IMR-90 (cell line): ENCODE measurements at places on chromosomes 1 and 21.

- DNase-seq: no peak
Measured at GRCh38 chr1:66444438-66445265, 89.3 kb upstream of the SGIP1 start.

DNA sequence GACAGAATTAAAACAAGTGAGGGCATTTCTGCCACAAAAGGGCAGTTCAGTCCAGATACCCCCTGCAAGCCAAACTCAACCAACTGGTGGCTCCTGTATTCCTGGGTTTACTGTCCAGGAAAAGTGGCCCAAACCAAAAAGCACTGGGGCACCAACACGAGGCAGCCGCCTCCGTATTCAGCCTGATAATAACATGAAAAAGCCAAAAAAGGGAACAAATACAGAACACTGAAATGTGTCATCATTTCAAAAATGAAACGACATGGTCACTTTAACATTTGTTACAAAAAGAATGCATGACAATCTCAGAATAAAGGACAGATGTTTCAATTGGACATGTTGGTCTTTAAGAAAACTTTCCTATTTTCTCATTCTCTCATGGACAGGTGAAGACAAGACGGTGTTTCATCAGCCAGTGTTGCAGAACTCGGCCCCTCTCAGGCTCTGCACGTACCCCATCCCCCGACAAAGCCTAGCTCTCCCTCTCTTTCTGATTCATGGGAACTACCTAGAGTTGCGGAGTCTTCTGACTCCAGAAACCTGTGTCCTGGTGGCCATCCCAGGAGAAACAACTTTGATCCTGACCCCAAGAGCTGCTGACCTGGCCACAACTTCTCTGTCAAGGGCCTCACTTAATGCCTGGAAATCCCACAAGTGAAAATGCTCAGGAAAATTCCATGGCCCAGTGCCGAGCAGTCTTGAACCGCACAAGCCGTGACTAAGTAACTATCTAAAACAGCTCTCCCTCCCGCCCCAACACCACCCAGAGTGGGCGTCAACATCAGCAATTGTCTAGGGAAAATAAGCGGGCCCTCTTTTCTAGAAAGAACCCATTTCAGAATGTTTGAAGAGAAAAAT lies 27.1 kb downstream of the ZBTB17 start:
- DNase-seq: peak; percentile 95

DNA sequence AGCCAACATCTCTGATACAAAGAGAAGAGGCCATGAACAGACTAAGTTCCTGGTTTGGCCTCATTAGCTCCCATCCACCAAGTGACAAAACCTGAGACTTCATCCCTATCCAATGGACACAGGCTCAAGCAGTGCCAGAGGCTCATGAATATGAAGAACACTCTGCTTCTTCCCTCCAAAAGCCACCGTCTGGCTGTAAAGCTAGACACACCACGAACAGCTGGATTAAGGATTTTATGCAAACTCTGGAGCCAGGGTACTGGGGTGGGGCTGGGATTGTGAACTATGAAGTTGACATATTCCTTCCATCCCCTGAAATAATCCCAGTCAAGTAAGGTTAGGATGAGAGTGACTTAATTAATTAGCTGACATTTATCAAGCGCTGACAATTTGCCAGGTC lies 139.4 kb downstream of the CSMD2 start:
- no peak for DNase-seq

- peak; percentile 97 for DNase-seq
Measured at GRCh38 chr1:153565529-153566374, at the start of gene S100A2. Gene S100A2, minus strand, starts transcription at chr1:153565844. Its CDS starts 1,967 bp downstream, at chr1:153563877.

GRCh38 chr1:94301186-94301585 lies 63.8 kb upstream of the ARHGAP29 start:
- DNase-seq: no peak
